ENCODE measurements at places on chromosomes 11 and 22.

GRCh38 chr11:59689015-59689414, 20.2 kb upstream of the PATL1 start:
- DNase-seq, result no peak

DNA sequence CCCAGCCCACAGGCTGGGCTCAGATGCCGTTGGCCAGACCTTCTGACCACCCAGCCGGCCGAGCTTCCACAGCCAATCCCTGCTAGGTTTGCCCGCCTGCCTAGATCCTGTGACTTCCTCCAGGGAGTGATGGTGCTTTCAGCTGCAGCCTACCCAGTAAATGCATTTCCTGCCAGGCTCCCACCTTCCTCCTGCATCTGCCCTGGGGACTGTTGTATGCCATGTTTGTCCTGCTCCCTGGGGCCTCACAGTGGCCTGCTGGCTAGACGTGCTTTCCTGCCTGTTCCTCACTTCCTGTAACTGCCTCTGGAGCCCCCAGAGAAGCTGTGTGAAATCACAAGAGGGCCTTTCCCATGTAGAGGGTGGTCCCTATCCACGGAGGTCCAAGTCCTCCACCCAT, 86.2 kb downstream of the GALNT18 start:
- no peak for DNase-seq

DNA sequence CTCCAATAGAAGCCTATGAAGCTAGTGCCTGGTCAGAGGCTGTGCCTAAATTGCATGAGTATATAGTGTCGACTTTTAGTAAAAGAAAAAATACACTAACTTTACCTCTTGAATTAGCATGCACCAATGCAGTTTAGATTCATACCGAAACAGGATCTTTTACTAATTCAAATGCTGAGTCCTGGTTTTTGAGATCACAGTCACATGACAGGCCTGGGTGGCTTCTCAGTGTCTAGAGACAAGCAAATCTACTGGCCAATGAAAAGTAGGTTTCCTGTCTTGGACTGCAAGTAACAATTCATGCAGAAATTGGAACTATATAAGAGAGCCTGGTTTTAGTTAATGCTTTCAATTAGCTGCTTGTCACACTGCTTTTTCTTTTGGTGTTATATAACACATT, 7.2 kb downstream of the ARHGEF12 start:
- DNase-seq, result peak; percentile 32

GRCh38 chr11:36212564-36213392, 76.4 kb downstream of the COMMD9 start:
- no peak for DNase-seq

DNA sequence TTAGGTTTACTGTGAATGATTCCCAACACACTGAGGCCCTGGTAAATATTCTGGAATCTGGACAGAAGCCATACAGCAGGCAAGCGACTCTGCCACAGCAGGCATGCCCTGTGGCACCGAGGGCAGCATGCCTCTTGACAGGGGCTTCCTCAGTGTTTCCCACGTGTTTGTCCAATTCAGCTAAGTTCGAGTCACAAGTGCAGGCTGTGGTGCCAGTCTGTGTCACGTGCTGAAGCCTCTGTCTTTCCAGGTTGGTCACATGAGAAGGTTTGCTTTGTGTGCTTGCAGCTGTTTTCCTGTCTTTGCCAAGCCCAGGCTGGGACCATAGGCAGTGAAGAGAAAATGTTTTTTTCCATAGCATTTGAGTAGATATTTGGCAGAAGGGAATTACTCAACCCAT, 2.4 kb upstream of the PPFIBP2 start:
- peak; percentile 41 for DNase-seq

DNA sequence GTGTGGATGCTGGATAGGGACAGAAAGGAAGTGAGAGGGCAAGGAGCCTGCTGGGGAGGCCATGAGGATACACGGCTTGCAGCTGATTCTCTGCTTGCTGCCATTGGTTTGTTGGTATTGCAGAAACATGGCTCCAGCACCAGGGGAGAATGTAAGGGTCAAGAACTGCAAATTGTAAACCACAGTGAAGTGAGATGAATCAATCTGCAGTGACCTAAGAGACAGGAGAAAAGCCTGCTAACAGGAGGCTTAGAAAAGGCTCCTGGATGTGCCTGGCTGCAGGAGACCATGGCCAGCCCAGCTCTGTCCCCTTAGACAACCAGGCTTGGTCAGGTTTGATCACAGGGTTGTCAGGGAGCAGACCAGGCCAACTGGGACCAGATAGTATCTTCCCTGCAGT, 233.7 kb upstream of the CADM1 start:
- no peak for DNase-seq

DNA sequence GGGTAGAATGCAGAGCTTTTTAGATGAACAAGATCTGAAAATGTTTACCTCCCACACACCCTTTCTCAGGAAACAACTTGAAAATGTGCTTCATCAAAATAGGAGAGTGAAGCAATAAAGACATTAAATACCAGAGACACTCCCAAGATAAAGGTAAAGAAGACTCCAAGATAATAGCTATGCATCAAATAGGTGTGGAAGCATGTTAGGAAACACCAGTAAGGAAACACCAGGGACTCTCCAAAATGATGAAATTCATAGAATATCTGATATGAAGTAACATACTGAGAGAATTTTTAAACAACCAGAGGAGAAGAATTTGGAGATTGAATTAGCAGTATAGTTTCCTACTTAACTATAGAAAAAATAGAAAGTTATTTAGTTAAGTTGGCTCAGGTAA, 57.0 kb downstream of the OR10A6 start:
- no peak for DNase-seq

GRCh38 chr11:69977951-69978350, 100.2 kb upstream of the ANO1 start:
- no peak for DNase-seq

- DNase-seq, result no peak
These were observed 342.5 kb downstream of the NTM start for GRCh38 chr11:131712897-131713296.

- DNase-seq, result peak; percentile 77
These were observed 28.3 kb upstream of the UPB1 start for GRCh38 chr22:24466716-24467328.

- DNase-seq, result no peak
These were observed 21.0 kb downstream of the PHLDB1 start for GRCh38 chr11:118628432-118628831.

GRCh38 chr11:82930229-82930628, 28.7 kb downstream of the DDIAS start:
- DNase-seq, result no peak

GRCh38 chr11:126546191-126546590, 190.7 kb downstream of the ST3GAL4 start:
- DNase-seq, result no peak

- DNase-seq, result peak; percentile 78
These were observed 6.9 kb downstream of the OR8B12 start for GRCh38 chr11:124536520-124536919.

- DNase-seq, result no peak
These were observed 237.8 kb downstream of the TTC28 start for GRCh38 chr22:28441720-28442263.

DNA sequence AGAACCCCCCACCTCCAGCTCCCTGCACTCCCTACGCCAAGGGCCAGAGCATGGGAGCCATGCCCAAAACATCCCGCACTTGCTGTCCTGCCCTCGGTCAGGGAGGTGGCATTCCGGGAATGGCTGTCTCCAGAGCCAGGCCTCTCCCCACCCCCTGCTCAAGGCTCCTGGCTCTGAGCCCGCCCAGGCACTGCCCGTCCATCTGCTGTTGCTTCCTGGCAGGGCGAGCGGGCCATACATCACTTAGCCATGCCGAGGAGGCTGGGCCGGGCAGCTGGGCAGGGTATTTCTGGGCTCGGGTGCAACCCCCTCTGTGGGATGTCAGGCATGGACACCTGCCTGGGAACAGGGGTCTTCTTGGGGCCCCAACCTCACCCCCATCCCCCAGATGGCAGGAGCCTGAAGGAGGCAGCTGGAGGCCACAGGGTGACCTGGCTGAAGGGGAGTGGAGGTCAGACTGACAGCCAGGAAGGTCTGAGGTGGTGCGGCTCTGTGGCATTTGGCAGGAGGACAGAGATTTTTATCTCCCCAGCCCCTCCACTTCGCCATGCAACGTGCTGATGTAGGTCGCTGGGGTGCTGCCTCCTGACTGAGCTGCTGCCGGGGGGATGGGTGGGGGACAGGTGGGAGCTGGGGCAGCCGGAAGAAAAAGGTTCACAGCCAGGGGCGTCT, 8.7 kb upstream of the CABP7 start:
- no peak for DNase-seq

DNA sequence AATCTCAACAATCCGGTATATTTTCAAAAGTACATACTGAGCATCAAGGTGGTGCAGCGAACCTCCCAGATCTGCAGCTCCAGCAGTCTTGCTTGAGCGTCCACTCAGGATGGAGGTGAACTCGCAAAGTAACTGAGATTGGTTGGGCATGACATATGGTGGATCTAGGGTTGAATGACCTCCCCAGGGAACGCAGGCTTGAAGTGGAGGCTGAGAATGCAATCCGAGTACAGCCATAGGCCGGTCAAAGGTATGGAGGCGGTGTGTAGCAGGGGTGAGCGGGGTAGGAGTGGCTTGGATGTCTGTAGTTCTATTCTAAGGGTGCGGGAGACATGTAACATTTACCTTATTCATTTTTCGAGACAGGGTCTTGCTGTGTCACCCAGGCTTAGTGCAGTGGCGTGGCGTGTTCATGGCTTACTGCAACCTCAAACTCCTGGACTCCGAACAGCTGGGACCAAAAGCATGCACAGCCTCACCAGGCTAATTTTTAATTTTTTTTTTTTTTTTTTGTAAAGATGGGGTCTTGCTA, 631 bp upstream of the C22orf39 start:
- DNase-seq, result peak; percentile 21

DNA sequence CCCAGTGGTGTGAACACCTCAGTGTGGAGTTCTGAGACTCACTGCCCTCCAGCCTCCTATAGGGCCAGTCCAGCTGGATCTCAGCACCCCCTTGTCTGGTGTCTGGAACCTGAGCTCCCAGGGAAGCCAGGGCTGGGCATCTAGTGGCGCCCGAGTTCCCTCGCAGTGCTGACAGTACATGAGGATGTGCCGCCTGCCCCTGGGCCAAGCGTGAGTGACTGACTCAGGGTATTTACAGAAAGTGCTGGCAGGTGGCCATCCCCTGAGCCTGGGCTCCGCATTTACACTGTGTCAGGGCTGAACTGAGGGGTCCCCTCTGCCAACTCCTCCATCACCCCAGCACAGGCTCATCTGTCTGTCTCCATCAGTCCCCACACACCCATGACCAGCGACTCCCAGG, 185.3 kb downstream of the BRD1 start:
- DNase-seq, result no peak

GRCh38 chr22:33451866-33452469, 393.8 kb upstream of the SYN3 start:
- DNase-seq, result no peak

DNA sequence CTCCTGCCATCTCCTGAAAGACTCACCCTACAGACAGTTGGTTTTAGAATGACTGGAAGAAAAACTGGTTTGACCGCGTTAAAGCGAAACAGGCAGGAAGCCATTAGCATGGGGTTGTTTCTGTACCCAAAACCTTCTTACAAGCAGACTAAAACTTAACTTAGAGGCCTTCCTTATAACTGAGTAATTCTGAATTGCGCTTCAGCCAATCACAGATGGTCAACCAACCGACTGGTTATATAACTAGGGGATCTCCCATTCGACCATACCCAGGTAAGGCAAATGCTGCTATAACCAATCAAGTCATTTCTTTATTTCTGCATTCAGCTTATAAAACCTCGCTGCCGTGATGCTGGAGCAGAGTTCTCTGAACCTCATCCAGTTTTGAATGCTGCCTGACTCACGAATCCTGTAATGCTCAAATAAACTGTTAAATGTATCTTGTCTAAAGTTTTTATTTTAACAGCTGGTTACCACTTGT, 87.8 kb upstream of the DRD2 start:
- DNase-seq, result no peak

- no peak for DNase-seq
These were observed 886 bp upstream of the NIPSNAP1 start for GRCh38 chr22:29581799-29582198.

DNA sequence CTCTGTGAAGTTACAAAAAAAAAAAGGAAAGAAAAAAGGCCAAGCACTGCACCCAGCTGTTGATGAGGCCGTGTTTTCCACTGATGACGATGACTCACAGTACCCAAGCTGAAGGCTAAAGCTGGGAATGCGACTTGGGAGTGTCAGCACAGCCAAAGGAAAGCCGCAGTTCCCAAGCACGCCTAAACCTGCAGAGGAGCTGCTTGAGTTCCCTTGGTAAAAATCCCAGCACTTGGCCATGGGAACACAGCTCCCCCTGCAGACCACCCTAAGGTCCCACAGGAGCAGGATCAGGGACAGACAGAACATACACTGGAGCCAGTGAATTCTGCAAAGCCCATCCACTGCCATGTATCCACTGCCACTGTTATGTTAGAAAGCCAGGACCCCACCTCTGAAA, 39.9 kb downstream of the SERGEF start:
- DNase-seq, result no peak

DNA sequence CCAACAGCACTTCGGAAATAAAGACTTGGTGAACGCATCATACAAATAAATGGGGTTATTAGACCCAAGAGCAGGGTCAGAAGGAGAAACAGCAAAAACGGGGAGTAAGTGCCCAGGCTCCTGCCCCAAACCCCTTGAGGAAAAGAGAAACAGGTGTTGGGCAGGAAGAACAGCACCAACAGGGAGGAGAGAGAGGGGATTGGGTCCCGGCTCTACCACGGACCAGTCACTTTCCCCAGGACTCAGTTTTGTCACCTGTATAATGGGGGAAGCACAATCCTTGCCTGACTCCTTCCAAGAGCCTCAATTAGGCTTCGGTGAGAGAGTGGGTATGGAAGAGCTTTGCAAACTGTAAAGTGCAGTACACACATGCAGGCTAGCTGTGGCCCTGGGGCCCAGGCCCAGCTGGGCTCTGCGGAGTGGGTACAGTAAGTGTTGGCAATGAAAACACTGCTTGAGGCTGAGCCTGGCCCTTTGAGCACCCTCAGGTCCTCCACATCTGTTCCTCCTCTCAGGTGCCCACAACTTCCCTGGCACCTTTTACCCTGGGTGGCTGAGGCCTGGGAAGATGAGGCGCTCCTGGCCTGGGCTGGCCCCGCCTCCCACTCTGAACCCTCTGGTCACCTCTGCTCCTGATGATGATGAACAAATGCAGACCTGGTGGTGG, 8.9 kb downstream of the SLC29A2 start:
- no peak for DNase-seq

DNA sequence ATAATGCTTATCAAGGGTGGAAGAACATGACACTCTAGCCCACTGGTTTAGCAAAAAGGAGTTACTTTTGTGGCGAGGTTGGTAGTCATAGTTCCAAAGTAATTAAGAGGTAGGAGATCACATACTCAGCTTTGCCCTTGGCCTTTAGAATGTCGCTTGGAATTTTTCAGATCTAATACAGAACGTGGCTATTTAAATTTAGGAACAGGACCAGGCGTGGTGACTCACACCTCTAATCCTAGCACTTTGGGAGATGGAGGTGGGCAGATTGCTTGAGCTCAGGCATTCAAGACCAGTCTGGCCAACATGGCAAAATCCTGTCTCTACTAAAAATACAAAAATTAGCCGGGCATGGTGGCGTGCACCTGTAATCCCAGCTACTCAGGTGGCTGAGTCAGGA, 26.1 kb upstream of the ZNRF3 start:
- DNase-seq, result no peak

DNA sequence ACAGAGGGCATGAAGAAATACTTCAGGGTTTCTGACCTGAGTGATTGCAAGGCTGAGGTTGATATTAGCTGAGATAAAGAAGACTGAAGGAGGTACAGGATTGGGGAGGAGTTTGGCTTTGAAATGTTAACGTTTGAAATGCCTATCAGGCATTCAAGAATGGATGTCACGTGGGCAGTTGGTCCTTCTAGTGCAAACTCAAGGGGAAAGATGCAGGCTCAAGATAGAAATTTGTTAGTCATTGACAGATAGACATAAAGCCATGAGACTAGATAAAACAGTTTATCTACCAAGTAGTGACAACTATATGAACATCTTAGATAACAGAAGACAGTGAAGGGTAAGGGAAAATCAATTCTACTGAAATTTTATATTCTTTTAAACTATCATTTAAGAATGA, 23.1 kb downstream of the TTC17 start:
- DNase-seq, result no peak
